HT1080 (cell line): ENCODE measurements at places on chromosomes 1 and 21.

- no peak for DNase-seq
Observed at GRCh38 chr1:170555370-170555769, 23.4 kb downstream of the GORAB start.

GRCh38 chr1:185239861-185240260 lies 77.2 kb downstream of the IVNS1ABP start:
- no peak for DNase-seq

GRCh38 chr1:170729225-170730002 lies 65.5 kb downstream of the PRRX1 start:
- DNase-seq, result no peak

- DNase-seq, result peak; percentile 30
Observed at GRCh38 chr1:216310776-216311175, 112.5 kb downstream of the USH2A start.

DNA sequence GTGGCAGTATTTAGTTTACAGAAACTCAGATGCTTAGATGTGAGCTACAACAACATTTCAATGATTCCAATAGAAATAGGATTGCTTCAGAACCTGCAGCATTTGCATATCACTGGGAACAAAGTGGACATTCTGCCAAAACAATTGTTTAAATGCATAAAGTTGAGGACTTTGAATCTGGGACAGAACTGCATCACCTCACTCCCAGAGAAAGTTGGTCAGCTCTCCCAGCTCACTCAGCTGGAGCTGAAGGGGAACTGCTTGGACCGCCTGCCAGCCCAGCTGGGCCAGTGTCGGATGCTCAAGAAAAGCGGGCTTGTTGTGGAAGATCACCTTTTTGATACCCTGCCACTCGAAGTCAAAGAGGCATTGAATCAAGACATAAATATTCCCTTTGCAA lies 59.7 kb upstream of the ZNF326 start:
- DNase-seq, result no peak

DNA sequence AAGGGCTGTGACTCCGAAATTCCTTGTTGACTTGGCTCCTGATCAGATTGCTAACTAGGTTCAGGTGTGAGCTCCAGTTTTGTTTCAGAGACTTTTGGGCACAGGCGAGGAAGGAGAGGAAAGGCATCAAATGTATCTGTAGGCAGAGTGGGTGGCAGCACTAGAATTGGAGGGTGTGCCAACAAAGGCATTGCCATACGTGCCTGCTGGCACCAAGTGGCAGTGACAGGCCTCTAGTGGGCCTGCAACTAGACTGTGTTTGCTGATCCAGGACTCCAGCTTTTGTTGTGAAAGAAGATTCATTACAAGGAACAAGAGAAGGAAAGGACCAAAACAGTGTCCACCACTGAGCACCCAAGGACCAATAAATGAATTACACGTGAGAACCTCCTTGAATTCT lies 79.5 kb downstream of the TM2D1 start:
- no peak for DNase-seq

GRCh38 chr1:85550784-85551516 lies 29.6 kb upstream of the CCN1 start:
- DNase-seq, result peak; percentile 82

GRCh38 chr1:10353693-10354092 lies 45.2 kb upstream of the PGD start:
- DNase-seq, result no peak

DNA sequence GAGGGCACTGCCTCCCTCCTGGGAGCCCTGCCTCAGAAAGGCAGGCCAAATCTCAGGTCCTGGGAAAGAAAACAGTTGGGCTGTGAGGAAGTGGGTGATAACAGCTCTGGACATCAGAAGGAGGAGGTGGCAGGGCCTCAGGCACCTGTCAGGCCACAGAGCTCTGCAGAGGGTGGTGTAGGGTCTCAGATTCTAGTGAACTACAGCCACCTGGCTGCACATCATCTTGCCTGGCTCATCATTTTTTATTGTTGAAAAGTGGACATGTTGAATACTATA lies 15.3 kb upstream of the ZNF678 start:
- no peak for DNase-seq

DNA sequence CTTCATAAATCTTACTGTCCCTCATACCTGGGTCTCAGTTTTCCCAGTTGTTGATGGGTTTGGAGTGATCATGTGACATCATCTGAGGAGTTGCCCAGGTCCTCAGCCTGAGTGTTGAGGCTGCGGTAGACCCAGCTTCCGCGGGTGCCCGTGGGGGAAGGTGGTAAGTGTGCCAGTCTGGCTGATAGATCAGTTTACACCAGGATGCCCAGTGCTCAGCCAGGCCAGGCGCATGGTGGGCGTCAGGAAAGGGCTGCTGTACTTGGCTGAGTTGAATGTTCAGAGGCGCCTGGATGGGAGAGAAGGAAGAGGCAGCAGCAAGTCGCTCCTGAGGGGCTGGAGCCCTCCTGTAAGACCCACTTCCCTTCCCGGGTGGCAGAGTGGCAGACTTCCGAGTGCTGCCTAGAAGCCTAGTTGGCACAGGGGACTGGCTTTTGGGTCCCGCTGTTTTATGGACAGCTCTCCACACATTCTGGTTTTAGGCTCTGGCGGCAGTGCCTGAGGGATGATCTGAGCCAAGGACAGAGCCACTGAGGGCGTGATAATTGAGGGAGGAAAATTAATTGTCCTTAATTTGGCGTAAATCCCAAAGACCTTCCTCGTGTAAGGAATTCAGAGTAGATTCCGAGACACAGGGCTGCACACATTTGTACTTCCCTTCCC lies 35.8 kb downstream of the PTPRF start:
- DNase-seq, result no peak

GRCh38 chr1:215971793-215972441 lies 404.8 kb downstream of the KCTD3 start:
- DNase-seq, result no peak

GRCh38 chr1:158649052-158649451 lies 37.5 kb downstream of the SPTA1 start:
- DNase-seq, result no peak

- DNase-seq, result no peak
Observed at GRCh38 chr1:81559662-81560350, 240.9 kb upstream of the ADGRL2 start.

DNA sequence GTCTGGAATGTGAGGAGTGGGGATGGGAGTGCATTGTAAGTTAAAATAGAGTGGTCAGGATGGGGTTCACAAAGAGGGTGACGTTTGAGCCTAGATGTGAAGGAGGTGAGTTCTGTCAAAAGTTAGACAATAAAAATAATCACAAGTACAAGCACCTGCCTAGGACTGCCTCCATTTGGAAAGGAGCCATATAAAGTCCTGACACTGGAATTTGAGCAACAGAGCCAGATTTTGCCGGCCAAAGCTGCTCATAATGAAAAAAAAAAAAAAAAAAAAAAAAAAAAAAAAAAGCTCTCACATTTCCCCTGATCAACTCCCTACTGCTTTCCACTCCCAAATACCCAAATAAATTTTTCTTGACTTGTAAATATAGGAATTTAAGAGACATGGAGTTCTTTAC lies 4.1 kb downstream of the PALMD start:
- DNase-seq, result no peak

- DNase-seq, result no peak
Observed at GRCh38 chr1:246144931-246145330, 362.1 kb downstream of the SMYD3 start.

DNA sequence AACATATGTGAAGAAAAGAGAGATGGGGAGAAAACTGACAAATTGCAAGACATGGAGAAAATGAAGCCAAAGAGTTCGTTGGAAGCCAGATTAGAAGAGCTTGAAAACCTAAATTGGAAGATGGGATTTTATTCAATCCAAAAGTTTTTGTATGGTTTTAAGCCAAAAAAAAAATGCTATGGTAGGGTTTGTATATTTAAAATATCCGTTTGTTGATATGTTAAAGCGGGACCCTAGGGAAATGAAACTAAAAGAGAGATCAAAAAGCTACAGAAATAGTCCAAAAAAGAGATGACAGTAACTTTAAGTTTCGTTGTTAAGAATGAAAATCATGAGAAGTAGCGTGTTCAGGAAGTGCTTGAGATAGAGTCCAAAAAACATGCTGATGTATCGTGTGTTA lies 617.7 kb upstream of the ADGRL2 start:
- DNase-seq, result no peak

DNA sequence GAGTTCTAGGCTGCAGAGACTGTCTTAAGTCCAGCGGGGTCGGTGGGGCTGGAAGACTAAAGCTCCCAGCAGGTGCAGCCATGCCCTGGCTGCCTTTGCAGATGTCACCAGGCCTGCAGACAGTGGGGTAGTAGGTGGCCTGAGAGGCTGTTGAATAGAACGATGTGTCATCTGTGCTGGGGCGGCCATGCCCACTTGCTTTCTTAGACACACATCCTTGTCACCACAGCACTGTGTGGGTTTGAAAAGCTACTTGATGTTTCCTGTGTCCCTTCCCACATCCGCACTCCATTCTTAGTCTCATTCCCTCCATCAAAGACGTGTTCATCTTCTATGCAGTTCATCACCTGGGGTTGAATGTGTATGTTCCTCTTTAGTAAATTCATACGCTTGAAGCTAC lies 184.5 kb upstream of the TMEM51 start:
- DNase-seq, result peak; percentile 72

DNA sequence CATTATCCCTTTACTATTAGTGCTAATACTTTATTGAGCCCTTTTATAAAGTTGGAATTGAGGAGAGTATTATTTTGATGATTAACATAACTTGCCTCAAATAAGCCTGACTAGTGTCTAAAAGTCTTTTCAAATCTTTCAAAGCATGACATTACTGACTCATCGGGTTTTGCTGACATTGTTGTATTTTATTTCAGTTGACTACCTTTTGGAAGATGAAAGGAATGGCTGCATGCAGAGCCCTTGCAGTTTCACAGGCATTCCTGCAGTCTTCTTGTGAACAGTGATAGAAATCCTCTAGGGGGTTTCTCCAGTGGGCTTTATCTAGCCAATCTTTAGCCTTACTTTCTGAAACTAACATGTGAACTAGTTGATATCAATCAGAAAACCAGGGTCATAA lies 43.0 kb upstream of the TMEM61 start:
- DNase-seq, result no peak

GRCh38 chr1:176196728-176197127 lies 10.4 kb downstream of the COP1 start:
- no peak for DNase-seq

GRCh38 chr1:236904892-236905741 lies 99.1 kb downstream of the MT1HL1 start:
- DNase-seq, result peak; percentile 90

DNA sequence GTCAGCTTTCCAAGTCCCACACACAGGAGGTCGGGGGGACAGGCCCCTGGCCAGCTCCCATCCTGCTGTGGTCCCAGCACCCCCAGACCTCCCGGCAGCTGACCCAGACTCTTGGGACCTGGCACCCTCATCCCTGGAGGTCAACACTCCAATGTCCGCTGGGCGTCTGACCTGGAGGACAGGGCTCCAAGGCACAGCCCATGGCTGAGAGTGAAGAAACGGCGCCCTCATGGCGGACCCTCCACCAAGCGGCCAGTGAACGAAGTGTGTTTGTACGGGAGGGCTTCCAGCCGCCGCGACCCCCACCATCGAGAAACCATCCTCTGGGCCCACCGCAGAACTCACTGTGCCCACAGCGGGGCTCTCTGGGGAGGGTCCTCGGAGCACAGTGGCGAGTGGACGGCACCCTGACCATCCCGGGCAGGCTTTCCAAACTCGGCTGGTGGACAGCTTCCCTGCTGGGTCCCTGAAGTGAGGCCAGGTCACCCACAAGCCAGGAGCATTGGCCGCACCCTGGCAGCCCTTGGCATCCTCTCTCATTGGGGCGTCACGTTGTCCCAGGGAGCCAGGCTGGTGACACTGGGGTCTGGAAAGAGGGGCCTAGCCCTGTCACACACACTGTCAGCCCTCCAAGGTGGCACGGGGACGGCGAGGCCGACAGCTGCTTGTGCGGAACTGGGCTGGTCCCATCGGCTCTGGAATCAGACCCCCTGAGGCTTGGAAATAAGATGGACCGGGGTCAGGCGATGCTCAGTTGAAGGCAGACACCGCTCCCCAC lies 47.8 kb upstream of the COL6A2 start:
- no peak for DNase-seq

GRCh38 chr1:88801575-88802208 lies 89.7 kb downstream of the GTF2B start:
- DNase-seq, result peak; percentile 45

DNA sequence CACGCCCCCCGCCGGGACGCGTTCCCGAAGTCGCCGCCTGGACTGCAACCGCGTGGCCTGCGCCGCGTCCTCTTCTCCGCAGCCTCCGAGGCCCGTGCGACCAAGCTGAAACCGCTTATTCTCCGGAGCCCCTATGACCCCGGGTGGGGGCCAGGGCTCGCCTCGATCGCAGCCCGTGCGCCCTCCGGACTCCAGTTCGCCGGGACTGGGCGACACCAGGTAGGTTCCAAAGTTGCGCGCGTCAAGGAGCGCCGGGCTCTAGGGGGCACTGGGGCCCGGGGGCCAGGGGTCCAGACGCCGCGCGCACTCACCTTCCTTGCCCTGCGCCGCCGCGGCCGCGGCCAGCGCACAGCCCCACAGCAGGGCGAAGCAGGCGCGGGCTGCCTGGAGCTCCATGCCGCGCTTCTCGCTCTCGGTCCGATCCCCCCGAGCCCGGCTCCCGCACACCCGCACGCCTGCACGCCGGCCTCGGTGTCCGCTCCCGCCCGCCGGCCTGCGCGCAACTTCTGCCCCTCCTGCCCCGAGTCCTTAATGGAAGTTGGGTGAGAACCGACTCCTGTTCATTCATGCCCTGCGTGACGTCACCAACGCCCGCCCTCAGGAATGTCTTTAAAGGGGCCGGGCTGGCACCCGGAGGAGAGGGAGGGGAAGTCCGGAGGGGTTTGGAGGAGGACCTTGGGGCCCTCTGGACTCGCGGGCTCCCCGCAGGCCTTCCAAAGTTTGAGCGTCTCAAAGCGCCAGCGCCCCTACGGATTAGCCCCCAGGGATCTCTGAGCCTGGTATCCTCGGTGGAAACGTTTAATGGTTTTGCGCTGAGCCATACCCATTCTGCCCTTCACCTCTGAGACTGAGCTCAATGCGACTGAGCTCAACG lies at the start of gene EPHA2:
EPHA2 (minus strand) TSS at position 533 of the 874 bp plus-strand sequence; CDS start at position 396, 137 bp downstream.
- DNase-seq, result peak; percentile 89

DNA sequence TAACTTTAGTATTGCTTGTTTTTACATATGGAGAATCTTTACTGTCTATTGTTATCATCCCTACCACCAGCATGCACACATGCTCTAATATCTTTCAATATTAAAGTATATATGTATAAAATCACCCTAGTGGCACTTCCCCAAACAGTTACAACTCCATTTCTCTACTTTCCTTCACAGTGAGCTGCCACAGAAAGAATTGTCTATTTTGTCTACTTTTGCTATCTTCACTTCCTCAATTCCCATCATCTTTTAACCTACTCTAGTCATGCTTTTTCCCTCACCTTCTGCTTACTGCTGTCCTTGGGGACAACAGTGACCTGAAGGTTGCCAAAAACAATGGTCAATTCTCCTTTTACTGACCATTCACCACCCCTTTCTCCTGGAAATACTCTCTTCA lies 59.2 kb downstream of the VCAM1 start:
- DNase-seq, result no peak

- no peak for DNase-seq
Observed at GRCh38 chr1:174974711-174975119, 25.0 kb upstream of the CACYBP start.

GRCh38 chr1:205521686-205522085 lies 17.2 kb downstream of the CDK18 start:
- DNase-seq, result no peak
